Heart right ventricle (tissue), 16 donors: ENCODE measurements at places on chromosomes 5 and 9. TPM values are rescaled to one million over a fixed set of nuclear protein-coding genes. Genes with fewer than 3 reads are reported as not detected.

GRCh38 chr5:9898319-9898718, 268.2 kb upstream of the TAS2R1 start:
- no peak for DNase-seq

DNA sequence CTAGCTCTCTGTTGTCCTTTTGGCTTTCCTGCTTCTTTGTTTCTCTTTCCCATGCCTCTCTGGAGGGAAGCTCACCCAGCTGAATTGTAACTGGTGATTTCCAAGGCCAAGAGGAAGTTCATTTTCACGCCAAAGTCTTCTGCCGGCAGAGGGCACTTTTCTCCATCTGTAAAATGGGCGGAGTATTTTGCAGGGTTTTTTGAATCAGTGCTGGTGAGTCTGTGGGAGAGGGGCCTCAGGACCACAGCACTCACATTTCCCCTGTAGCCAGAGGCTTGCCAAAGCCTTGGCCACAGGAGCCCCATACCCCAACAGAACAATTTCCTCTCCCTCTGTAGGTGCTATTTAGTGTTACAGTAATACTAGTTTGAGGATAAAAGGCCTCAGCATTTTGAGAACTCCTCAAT, 42.3 kb upstream of the MATR3 start:
- DNase-seq, result no peak

DNA sequence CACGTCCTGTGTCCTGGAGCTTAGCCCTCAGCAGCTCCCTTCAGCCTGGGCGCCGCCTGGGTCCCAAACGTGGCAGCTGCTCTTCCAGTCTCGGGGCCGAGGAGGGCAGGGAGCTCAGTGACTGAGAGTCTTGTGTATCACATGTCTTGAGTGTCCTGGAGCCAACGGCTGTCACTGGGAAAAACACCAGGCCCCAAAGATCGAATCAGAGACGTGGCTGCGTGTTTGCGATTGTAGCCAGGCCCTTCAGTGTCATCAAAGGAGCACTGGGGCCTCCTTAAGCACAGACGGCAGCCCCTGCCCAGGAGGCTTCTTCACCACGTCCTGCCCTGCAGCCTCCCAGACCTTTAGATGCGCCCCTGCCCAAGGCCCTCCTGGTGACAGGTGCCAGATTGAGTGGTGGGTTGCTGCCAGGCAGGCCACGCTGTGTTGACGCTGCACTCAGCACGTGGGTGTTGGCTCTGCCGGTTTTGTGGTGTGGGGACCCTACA, 5.7 kb upstream of the EXOC3 start:
- peak; percentile 9 for DNase-seq

DNA sequence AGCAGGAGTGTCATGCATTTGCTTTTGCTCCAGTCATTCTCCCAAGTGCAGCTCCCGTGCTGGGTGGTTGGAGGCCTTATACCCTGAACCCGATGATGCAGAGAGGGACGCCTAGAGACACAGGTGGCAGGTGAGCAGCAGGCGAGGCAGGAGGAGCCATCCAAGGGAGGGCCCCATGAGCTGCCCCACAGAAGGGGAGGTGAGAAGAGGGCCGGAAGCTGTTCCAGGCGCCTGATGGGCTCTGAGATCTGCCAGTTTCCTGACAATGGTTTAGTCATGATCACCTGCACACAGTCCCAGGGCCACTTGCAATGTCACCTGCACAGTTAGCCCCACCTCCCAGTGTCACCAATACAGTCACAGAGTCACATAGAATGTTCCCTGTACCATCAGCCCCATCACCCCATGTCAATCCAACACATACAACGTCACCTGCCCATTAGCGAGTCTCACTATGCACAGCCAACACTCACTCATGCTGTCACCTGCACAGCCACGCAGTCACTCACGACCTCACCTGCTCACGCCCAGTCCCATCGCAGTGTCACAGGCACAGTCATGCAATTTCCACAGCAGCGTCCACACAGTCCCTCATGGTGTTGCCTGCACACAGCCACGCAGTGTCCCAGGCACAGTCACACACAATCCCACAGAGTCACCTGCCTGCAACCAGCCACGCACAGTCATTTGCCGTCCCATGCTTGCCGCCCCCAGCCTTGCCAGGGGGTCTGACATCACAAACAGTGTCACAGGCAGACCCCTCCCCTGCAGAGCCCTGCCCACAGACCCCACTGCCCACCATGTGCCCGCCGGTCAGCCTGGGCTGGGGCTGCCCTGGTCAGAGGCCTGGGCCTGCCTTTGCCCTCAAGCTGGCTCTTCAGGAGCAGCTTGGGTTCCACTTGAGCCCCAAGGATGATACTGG, 113.4 kb downstream of the LHX2 start:
- DNase-seq, result no peak

GRCh38 chr5:111810112-111810511, 53.1 kb upstream of the NREP start:
- DNase-seq, result no peak

DNA sequence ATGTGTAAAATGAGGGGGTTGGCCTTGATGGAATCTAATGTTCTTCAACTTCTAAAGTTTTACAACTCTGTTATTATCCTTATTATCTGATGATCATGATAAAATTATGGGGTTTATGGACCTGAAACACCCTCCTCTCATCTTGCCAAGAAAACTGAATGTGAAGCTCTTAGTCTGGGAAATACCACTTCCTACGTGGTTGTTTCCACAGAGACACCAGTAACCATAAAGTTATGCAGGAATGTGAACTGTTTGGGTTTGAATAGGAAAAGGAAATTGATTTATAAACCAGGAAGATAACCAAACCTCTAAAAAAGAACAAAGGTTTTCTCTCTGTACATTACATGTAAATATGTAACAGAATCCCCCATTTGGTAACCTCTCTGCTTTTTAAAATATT, 28.3 kb upstream of the RAI14 start:
- no peak for DNase-seq

DNA sequence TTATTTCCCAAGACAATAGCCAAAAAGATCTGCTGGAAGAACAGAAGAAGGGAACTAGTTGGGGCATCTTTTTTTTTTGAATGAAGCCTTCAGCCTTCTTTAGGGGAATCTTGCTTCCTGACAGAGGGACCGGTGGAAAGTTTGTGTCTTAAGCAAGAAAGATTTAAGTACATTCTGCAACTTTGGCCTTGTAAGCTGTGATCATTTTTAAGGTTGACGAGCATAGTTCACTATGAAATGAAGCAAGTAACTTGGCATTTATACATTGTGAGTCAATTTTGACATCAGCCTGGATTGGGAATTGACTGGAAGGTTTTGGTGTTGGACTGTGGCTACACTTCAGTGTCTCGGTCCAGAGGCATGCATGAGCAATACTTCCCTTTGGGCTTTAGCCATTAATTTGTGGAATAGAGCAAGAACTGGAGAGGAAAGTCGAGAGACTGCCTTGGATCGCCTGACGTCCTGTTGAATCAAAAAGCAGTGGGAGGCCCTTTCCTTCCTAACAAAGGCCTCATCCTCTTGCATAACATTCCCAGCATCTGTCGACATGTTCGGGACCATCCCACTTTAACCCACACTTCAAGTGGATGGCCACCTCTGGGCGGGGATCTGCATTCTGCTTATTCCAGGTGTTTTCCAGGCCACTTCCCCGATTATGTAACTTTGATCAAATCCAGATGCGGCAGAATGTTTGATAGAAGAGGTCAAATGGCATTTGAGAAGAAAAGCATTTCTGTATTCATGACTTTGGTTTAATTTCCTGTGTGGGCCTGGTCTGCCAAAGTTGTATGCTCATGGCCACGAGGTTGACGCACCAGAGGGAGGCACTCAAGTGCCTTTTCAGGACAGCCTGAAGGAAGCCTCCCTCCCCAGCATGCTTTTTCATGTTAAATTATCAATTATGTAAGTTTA, 12.5 kb downstream of the ABL1 start:
- peak; percentile 84 for DNase-seq

DNA sequence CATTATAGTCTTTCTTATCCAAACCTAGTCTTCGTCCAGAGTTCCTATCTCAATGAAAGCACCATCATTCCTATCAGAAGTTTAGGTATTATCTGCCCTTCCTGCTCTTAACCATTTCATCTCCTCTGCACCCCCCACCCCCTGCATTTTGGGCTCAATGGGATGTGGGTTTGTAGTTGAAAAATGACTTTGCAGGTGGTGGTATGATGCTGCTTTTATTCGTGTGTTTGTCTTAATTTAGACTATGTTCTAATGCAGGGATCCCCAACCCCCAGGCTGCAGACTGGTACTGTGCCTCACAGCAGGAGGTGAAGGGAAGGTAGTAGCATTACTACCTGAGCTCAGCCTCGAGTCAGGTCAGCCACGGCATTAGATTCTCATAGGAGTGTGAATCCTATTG, 49.4 kb upstream of the ZNF608 start:
- DNase-seq, result no peak

GRCh38 chr9:96148634-96149532, 153.1 kb downstream of the HSD17B3 start:
- DNase-seq, result no peak

- DNase-seq, result no peak
Observed at GRCh38 chr9:108109927-108110690, 620.5 kb upstream of the KLF4 start.

DNA sequence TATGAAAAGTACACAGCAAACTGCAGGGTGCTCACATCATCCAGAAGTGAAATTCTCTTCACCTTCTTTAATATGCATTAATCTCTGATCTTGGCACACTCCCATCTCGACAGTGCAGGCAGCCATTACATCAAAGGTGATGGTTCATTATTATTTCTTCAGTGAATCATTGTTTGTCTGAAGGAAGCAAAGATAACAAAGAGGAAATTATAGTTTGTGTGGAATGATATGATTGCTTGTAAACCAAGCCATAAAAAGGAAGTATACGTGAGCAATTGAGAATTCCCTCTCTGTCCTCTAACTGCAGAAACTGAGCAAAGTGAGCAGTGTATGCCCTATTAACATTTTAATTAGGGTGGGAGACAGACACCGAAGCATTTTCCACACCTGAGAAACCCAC, 171.6 kb upstream of the PPP1R2B start:
- no peak for DNase-seq

- DNase-seq, result no peak
Observed at GRCh38 chr9:27436234-27436633, 87.9 kb upstream of the IFNK start.

ESM1 gene
- 2.0 TPM for total RNA-seq

PCDHA4 gene
- 0.07 TPM for total RNA-seq

LCN9 gene
- not detected for total RNA-seq
